ENCODE measurements at places on chromosomes 7 and 10.
A peak's percentile ranks its signal among the peaks of the same experiment; 100 is the strongest.

DNA sequence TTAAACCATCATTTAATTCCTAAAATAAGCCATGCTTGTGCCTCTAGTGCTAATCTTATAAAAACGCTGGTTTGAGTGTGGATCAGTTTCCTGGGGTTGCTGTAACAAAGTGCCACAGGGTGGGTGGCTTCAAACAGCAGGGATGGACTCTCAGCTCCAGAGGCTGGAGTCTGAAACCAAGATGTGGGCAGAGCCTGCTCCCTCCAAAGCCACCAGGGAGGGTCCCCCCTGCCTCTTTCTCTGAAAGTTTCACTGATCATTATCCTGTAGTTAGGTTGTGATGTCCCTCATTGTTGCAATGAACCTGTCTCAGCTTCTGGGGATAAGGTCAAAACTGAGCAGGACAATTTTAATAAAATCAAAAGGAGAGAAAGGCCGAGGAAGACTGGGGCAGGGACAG lies 251.9 kb upstream of the TCERG1L start:
- H3K4me1 ChIP-seq: no peaks in the 10 kb centered on the region
- DNase-seq: no peak
- H3K36me3 ChIP-seq: no peaks in the 10 kb centered on the region
- H3K27me3 ChIP-seq: no peaks in the 10 kb centered on the region
- H3K27ac ChIP-seq: no peak overlapping the region
- no peak overlapping the region for H3K4me3 ChIP-seq

DNA sequence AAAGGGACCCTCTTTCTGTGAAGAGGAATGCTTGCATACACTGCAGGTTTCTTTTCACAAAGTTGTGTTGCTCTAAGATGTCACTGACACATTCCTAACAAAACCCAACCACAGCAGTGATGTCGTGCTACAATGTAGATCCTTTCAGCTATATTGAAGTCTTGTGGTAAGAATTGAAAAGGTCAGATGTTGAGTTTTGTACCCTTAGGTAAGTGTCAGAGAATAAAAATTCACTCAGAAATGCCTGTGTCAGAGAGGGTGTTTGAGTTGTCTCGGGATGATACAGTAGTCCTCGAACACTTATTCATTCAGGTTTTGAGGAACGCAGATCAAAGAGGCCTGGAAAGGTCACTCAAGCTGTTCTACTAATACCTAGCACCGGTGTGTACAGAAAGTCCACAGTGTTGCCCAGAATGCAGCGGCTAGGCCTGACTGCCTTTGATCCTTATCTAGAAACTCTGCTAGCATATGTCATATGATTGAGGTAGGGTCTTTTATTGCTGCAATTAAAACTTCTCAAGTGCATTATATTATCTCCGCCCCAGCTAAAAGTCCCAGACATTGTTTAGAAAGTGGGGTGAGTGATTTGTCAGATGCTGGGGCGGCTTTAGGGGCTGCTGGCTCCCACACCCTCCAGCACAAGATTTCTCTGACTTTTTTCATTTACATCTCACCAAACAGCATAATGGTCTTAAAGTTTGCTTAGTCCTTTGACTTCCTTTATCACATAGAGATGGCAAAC lies 26.0 kb downstream of the RNF32 start:
- no peak for DNase-seq
- no peaks in the 10 kb centered on the region for H3K36me3 ChIP-seq
- H3K27ac ChIP-seq: no peak overlapping the region
- H3K4me3 ChIP-seq: no peak overlapping the region

GRCh38 chr10:36042135-36042534 lies 400.0 kb upstream of the FZD8 start:
- H3K27me3 ChIP-seq: no peaks in the 10 kb centered on the region
- DNase-seq: no peak
- no peaks in the 10 kb centered on the region for H3K36me3 ChIP-seq
- H3K4me3 ChIP-seq: no peak overlapping the region
- no peak overlapping the region for H3K27ac ChIP-seq

- no peak overlapping the region for H3K27ac ChIP-seq
- no peaks in the 10 kb centered on the region for H3K36me3 ChIP-seq
- H3K4me3 ChIP-seq: no peak overlapping the region
- no peaks in the 10 kb centered on the region for H3K4me1 ChIP-seq
- no peaks in the 10 kb centered on the region for H3K27me3 ChIP-seq
Measured at GRCh38 chr10:54660397-54660796, 140.6 kb downstream of the PCDH15 start.

GRCh38 chr7:44338600-44338999 lies 13.2 kb upstream of the CAMK2B start:
- DNase-seq: no peak
- no peak overlapping the region for H3K27ac ChIP-seq
- no peak overlapping the region for H3K4me3 ChIP-seq

DNA sequence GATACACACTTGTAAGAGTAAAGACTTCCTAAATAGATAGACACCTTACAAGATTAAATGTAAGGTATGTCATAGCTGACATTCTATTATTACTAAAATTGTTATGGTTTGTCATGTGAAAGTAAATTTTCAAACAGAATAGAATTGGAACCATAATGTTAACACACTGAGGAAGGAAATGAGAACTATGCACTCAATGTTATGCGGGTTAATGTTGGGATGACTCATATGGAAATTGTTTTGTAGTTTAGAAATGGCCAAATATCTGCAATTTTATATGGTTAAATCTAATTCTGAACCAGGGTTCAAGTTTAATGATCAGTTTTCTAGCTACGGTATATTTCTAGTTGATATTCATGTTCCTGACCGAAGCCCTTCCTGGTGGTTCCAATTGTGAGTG lies 214.2 kb upstream of the ADO start:
- DNase-seq: no peak
- no peaks in the 10 kb centered on the region for H3K27me3 ChIP-seq
- H3K4me1 ChIP-seq: peaks cover 40% of the 10 kb centered on the region
- H3K4me3 ChIP-seq: no peak overlapping the region
- peaks cover 6% of the 10 kb centered on the region for H3K36me3 ChIP-seq
- H3K27ac ChIP-seq: no peak overlapping the region

GRCh38 chr10:35554036-35554435 lies 51.1 kb upstream of the GJD4 start:
- H3K4me3 ChIP-seq: no peak overlapping the region
- peaks cover 4% of the 10 kb centered on the region for H3K4me1 ChIP-seq
- peaks cover 16% of the 10 kb centered on the region for H3K36me3 ChIP-seq
- H3K27me3 ChIP-seq: no peaks in the 10 kb centered on the region
- DNase-seq: no peak

DNA sequence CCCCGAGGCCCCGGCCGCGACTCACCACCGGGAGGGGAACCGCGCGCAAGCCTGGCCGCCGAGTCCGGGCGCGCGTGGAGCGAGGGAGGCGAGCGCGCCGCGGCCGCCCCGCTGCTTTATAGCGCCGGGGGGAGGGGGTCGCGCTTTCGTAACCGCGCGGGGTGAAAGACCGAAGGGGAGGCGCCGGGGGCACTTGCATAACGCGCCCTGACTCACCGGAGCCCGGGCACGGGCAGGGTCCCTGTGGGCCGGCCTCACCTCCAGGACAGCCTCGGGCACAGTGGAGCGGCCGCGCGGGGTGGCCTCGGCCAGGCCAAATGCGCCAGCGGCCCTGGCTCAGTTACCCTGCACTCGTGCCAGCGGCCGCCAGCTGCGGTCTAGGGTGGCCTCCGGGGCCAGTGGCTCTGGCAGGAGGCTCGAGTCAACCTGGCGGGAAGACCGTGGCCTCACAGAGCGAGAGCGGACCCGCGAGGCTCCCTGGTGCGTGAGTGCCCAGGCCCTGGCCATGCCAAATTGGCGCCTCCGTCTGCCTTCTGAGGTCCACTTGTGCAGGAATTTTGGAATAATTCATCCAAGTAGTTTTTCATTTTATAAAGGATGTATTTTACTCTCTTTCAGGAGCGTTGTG lies at the start of gene RBP4:
TSS of gene RBP4 (minus strand) at position 90 of the 628 bp plus-strand sequence. CDS start 207 bp downstream, outside the sequence.
- H3K27me3 ChIP-seq: peaks cover 10% of the 10 kb centered on the region
- no peak within 1 kb of the TSS for H3K27ac ChIP-seq
- H3K36me3 ChIP-seq: no peaks in the 10 kb centered on the region
- peak within 1 kb of the TSS; percentile 71 for H3K4me3 ChIP-seq

DNA sequence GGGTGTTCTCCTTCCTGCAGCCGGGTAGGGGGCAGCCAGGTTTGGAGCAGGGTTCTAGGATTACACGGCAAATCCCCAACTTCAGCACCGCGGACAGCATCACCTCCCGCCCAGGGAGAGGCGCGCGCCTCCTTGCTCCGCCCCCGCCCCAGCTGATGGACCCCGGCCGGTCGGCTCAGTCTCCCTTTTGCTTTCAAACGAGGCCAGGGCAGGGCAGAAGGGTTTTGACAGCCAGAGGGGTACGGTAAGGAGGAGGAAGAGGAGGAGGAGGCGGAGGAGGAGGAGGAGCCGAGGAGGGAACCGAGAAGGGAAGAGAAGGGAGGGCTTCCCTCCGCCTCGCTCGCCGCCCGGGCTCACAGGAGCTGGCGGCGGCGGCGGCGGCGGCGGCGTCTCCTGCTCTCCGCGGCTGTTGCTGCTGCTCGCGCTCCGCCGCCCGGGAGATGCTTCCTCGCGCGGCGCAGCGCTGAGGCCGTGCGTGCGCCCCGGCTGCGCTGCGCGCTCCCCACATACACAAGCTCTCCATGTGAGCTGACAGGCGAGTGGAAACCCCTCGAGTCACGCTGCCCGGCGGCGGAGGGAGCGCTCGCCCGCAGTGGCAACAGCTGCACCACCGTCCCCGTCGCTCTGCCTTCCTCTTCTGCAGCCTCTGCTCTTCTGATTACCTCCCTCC lies 615 bp upstream of the CNTNAP2 start:
- H3K36me3 ChIP-seq: no peaks in the 10 kb centered on the region
- H3K4me3 ChIP-seq: peak overlapping the region; percentile 87
- peak; percentile 86 for DNase-seq
- peaks cover 10% of the 10 kb centered on the region for H3K27me3 ChIP-seq
- H3K4me1 ChIP-seq: peaks cover 15% of the 10 kb centered on the region

- H3K36me3 ChIP-seq: no peaks in the 10 kb centered on the region
- no peak overlapping the region for H3K27ac ChIP-seq
- H3K27me3 ChIP-seq: peaks cover 36% of the 10 kb centered on the region
- H3K4me1 ChIP-seq: no peaks in the 10 kb centered on the region
- DNase-seq: no peak
- no peak overlapping the region for H3K4me3 ChIP-seq
Measured at GRCh38 chr7:51229106-51229537, 87.5 kb downstream of the COBL start.

- peaks cover 12% of the 10 kb centered on the region for H3K4me1 ChIP-seq
- no peaks in the 10 kb centered on the region for H3K36me3 ChIP-seq
- H3K4me3 ChIP-seq: peak within 1 kb of the TSS; percentile 78
- peak within 1 kb of the TSS; percentile 87 for H3K27ac ChIP-seq
- H3K27me3 ChIP-seq: peaks cover 22% of the 10 kb centered on the region
Measured at GRCh38 chr7:113086431-113086888, at the start of gene GPR85. TSS of gene GPR85 (minus strand) at chr7:113086827. CDS start at chr7:113084721, 2,106 bp downstream.

DNA sequence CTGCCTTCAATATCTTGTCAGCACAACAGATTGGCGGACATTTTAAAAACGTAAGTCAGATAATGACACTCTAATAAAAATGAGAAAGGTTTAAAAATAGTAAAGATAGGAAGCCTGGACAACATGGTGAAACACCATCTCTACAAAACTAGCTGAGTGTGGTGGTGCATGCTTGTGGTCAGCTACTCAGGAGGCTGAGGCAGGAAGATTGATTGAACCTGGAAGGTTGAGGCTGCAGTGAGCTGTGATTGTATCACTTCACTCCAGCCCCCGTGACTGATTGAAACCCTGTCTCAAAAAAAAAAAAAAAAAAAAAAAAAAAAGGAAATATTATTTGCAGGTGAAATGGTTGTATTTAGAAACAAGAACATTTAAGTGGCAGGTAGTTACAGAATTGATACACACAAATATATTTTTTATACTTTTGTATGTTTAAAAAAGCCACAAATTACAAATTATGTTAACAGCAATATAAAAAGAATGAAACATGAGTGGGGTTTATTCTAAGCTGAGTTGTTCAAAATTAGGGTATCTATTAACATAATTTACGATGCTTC lies 141.9 kb downstream of the ADK start:
- H3K4me3 ChIP-seq: no peak overlapping the region
- H3K36me3 ChIP-seq: peaks cover 1% of the 10 kb centered on the region
- no peaks in the 10 kb centered on the region for H3K27me3 ChIP-seq

- H3K36me3 ChIP-seq: no peaks in the 10 kb centered on the region
- H3K4me1 ChIP-seq: peaks cover 6% of the 10 kb centered on the region
- DNase-seq: no peak
Measured at GRCh38 chr7:136925556-136925955, 57.1 kb downstream of the CHRM2 start.

GRCh38 chr7:14740606-14741005 lies 161.9 kb downstream of the DGKB start:
- peaks cover 4% of the 10 kb centered on the region for H3K36me3 ChIP-seq
- H3K27ac ChIP-seq: no peak overlapping the region
- DNase-seq: no peak
- no peaks in the 10 kb centered on the region for H3K27me3 ChIP-seq
- no peak overlapping the region for H3K4me3 ChIP-seq
- no peaks in the 10 kb centered on the region for H3K4me1 ChIP-seq

DNA sequence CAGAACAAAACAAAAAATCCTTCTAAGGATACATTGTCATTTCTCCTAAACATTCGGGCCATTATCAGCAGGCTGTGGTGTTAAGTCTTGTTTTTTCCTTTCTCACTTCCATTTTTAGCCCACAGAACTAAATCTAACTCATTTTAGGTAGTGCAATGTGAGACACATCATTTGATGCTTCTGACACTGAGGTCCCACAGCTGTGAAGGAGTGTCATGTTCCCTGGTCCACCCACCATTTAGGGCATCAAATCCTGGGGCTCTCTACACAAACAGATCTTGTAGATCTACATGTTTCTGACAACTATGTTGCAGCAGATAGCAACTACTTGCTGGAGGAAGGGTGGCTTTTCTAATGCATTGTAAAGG lies 232.5 kb upstream of the IGFBP3 start:
- no peak overlapping the region for H3K27ac ChIP-seq
- no peak for DNase-seq
- H3K27me3 ChIP-seq: no peaks in the 10 kb centered on the region

GRCh38 chr7:143889068-143889467 lies 12.9 kb downstream of the TCAF1 start:
- no peak for DNase-seq
- H3K4me3 ChIP-seq: no peak overlapping the region
- no peak overlapping the region for H3K27ac ChIP-seq

GRCh38 chr10:85791818-85792532 lies 574.6 kb downstream of the GRID1 start:
- DNase-seq: peak; percentile 51
- H3K27ac ChIP-seq: no peak overlapping the region
- no peaks in the 10 kb centered on the region for H3K36me3 ChIP-seq
- no peak overlapping the region for H3K4me3 ChIP-seq

DNA sequence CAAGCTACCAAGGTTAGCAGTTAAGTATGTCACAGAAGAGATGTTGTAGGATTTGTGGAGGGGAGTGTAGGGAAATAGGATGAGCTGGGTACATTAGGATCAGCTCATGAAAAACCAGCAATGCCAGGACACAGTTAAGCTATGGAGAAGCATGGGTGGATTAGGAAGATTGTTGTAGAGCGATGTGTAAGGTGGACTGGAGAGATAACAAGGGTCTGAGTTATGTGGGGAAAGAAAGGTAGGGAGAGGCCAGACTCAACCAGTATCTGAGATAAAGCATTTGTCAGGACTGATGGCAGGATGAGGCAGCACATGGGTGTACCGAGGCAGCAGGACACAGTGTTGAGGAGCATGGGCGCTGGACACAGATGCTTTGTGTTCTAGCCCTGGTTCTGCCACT lies 85.4 kb upstream of the PRR15 start:
- DNase-seq: no peak
- H3K27ac ChIP-seq: no peak overlapping the region
- no peaks in the 10 kb centered on the region for H3K36me3 ChIP-seq
- peaks cover 15% of the 10 kb centered on the region for H3K4me1 ChIP-seq
- no peaks in the 10 kb centered on the region for H3K27me3 ChIP-seq

GRCh38 chr10:93150289-93150688 lies 76.6 kb downstream of the CYP26A1 start:
- H3K4me1 ChIP-seq: peaks cover 21% of the 10 kb centered on the region
- H3K27me3 ChIP-seq: peaks cover 4% of the 10 kb centered on the region
- H3K36me3 ChIP-seq: peaks cover 6% of the 10 kb centered on the region
- no peak for DNase-seq
